CD4-positive, alpha-beta T cell treated with Interleukin-21 for 1 hour (primary cell): ENCODE measurements at places on chromosomes 12 and 14.

GRCh38 chr14:100740196-100740825 is 13.6 kb downstream of the DLK1 start:
- no peak for DNase-seq

- no peak for DNase-seq
Measured at GRCh38 chr14:99944241-99944651, 121.0 kb upstream of the EVL start.

- DNase-seq: no peak
Measured at GRCh38 chr12:46410495-46410894, 37.9 kb upstream of the SLC38A2 start.

DNA sequence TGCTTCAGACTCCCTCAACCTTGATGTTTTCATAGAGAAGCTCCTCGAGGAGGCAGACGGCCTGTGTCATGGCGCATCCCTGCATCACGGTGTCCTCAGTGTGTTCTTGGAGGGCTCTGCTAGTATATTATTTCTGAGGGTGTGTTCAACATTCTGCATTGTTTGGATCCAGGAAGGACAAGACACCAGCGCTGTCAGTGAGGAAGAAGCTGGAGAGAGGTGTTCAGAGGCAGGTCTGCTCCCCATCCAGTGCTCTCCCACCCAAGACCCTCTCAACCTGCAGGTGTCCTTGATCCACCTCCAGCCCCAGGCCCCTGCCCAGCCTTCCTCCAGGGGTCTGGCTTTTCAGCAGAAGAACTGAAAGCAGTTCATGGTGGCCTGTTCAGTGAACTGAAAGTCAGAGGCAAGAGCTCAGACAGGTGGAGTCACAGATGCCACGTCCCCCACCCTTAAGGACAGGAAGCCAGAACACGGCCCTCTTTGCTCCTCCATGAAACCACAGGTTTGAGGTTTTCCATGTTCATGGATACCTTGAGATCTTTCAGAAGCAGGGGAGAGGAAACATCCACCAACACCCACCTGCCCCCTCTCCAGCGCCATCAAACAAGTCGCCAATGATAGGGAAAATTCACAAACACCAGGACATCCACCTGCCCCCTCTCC is 37.4 kb downstream of the DIO3 start:
- DNase-seq: no peak

DNA sequence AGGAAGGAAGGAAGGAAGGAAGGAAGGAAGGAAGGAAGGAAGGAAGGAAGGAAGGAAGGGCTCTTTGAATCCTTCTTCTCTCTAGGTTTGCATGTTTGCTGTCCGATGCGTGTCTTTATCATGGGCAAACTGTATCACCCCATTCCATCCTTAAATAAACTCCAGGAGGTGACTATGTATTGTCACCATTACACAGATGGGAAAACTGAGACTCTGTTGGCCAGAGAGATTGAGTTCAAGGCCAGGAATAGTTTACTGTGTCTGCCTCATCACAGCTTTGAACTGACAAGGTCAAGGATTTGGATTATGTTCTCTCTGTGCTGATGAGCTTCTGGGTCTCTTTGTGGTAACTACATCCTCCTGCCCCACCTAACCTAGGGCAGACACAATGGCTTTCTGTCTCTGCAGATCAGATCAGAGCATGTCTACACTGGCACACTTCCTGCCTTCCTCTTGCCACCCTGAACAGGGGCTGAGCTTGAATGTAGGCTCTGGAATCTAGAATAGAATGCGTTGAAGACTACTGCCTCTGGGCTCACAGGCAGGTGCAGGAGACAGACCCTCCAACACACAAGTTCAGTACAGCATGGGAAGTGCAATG is 78.9 kb upstream of the MAP1LC3B2 start:
- DNase-seq: no peak

DNA sequence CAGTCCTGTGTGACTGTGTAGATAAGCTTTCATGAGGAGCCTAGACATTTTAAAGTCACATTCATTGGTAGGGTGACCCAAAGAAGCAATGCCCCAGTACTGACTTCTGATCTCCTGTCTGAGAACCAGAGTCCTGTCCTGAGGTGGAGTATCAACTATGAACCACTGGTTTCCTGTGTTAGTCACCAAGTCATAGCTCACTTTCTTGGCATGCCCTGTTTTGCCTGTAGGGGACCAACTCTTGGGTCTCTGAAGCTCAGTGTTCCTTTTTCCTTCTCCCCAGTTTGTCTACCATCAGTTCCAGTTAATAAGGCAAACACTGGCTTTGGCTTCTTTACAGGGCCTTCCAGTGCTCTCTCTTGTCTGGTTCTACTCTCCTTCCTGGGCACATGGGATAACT is 97.4 kb downstream of the C12orf75 start:
- DNase-seq: no peak

GRCh38 chr12:88325076-88325815 is 183.1 kb downstream of the TMTC3 start:
- no peak for DNase-seq

- DNase-seq: peak; percentile 93
Measured at GRCh38 chr12:51368640-51369517, 22.3 kb downstream of the GALNT6 start.

DNA sequence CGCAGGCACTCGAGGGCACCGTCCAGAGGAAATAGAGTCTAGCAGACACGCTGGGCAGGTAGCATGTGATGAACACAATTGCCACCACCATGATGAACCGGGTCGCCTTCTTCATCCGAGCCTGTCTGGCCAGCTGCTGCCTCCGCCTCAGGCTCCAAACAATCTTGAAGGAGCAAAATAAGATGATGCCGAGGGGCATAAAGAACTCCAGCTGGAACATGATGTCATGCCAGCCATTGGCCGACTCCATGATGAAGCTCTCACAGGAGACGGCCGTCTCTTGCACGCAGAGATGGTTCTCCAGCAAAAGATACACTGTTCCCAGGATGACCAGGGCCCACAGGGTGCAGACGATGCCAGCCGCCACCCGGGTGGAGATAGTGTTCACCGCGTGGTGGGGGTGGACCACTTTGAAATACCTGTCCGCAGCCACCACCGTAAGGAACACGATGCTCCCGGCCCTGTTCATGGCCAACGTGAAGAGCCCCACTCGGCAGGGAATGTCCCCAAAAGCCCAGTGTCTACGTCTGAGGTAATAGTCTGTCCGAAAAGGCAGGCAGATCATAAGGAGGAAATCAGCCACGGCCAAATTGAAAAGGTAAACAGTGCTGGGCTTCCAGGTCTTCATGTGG is 945 bp downstream of the HCAR1 start:
- DNase-seq: no peak

DNA sequence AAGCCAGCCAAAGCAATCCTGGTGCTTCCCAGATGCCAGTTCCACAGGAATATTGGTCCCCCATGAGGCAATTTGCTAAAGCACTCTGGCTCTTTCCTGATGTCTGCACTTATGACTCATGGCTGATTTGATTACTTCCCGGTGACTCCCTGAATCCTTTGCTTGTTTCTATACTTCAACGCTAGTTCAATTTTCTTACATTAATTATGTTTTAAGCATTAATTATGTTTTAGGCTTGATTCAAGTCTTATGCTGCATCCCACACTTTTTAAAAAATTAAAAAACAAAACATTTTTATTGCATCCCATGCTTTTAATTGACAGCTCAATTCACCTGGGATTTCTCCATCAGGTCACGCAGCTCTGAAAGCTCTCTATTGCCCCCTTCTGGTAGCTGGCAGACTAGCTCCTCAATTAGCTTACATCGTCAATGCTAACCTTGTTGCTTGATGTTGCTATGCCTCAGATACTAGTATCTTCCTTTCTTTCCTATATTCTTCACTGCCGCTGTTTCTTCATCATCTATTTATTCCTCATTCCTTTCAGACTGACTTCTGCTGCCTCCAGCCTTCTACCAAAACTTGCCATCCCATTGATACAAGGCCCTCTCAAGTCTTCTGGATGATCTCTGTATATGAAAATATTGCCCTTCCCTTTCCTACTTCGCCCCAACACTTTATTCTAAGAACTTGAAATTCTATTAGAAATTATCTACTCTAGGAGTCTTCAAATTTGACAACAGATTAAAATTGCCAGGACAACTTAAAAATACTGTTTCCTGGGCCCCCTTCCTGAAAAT is 32.0 kb downstream of the TSHR start:
- peak; percentile 75 for DNase-seq

DNA sequence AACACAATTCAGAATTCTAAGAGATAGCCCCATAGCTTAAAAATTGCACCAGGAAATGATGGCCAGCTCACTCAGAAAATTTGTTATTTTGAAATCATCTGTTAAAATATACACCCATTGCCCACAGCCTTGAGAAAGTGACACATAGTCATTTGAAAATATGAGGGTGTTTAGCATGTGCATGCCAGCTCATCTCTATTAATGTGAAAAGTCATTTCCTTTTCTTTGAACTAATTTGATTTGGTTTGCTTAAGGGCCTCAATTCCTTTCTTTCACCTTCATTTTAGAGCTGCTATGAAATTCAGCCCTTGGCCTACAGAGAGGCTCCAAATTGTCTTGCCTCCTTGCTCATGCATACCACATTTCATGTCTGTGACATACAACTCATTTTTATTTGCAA is 241.4 kb downstream of the PHLDA1 start:
- DNase-seq: no peak

DNA sequence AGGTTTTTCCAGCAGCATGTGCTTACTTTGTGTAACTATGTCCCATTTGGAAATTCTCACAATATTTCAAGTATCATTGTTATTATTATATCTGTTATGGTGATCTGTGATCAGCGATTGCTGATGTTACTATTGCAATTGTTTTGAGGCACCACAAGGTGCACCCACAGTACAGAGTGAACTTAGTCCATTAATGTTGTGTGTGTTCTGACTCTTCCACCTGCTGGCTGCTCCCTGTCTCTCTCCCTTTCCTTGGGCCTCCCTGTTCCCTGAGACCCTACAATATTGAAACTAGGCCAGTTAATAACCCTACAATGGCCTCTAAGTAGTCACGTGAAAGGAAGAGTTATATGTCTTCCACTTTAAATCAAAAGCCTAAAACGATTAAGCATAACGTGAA is 153.9 kb downstream of the PIK3C2G start:
- no peak for DNase-seq

DNA sequence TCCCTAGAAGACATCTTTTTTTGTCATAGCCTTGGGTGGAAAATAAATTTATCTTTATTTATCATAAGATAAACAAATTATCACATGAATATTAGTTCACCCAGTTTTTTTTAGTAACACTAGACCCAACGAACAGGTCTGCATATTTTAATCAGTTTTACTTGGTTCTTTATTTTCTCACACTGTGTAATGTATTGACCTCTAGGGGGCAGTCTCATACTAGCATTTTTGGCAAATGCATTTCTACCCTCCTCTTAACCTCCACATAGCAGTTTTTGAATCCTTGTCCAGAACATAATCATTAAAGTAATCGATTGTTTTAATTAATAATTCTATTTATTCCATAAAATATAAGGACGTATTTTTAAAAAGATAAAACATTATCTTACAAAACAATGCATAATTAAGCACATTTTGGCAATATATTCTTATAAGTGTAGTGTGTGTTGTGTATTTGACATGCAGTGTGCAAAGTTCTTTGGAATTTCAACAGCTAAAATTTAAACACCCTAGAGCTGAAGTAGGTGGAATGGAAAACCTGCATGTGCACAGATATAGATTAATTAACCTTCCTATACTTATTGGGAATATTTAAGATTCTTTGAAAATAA is 31.6 kb upstream of the PTPRQ start:
- DNase-seq: no peak

DNA sequence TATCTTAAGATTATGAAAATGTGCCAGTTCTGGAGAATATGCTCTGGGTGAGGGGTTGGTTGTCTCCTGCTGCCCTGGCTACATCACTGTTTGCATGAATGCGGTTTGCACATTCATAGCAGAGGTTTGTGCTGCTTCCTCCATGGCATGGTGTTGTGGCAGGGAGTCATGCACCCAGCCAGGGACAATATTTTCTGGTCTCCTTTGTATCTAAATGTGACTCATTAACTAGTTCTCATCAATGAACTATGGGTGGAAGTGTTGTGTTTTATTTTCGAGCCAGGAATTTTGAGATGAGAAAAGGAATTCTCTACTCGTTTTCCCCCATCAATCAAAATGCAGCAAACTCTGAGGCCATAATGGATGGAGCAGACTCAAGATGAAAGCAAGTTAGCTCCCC is 527.3 kb downstream of the SNAPC1 start:
- no peak for DNase-seq
